ENCODE measurements at places on chromosomes 11 and 22.

DNA sequence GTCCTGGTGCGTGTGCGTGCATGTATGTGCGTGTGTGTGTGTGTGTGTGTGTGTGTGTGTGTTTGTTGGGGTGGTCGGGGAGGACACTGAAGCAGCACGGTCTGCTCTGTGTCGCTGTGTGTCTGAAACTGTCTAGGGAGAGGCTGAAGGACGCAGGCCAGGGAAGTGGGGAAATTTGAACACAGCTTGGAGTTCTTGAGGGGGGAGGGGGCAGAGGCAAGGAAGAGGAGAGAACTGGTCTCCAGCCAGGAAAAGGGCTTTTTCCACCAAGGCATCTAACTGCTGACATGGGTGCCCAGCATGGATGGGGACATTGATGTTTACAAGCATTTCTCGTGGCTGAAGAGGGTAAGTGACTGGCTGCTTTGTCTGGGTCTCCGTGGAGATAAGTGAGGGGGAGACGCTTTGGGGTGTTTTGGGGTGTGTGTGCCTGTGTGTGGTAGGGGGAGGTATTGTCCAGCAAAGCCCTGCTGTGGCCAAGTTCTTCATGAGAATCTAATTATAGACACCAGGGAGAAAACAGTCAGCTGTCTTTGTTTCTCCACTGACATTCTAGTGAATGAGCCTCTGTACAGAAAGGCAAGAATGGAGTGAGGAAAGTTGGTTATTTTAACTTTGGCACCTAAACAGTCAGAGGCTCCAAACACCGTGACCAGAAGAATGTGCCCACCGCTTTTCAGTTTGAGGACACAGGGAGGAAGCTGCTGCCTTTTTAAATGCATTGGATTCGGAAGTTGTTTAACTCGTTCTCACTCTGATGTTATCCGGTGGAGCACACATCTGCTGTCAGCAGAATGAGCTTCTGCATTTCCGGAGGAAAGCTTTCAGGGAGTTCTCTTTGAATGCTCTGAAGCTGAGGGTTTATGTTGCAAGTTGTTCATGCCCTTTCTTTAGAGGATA is 63.7 kb downstream of the PPFIBP2 start:
- DNase-seq = no peak

DNA sequence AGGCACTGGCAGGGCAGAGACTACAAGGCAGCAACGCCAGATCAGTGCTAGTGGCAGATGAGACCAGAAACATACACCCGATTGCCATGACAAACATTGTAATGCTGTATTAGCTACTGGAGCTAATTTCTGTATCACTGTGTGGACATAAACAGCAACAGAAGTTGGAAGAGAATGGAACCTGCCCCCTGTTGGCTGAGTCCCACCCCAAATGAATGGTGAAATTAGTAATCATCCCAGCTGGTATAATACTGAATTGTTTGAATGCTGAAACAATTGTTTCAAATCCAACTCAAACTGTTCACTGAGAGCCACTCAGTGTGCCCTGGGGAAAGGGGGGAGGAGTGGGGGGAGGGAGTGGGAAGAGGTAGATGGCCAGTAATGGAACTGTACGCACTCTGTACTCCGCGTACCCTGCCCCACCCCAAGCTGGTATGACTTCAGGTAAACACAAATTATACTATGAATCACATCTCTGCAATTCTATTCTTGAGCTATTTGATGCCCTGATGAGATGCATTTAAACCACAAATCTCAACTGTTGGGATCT is 11.2 kb upstream of the BIRC3 start:
- DNase-seq = no peak

DNA sequence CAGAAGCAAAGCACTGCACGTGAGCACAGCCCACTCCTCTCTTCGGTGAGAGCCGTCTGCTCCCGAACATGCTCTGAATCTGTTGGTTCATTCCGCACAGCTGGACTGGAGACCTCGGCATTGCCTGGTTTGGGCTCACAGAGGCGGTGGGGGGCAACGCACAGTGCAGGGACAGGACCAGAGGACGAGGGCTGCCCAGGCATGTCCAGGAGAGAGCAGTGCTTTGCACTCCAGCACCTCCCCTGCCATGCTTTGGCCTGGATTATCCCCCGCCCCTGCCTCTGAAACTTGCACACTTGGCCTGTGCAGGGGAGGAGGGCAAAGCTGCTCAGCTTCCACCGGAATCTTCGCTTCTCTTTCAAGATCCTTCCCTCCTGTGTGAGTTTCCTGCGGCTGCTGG is 536.5 kb downstream of the BRD1 start:
- no peak for DNase-seq

GRCh38 chr11:83819931-83820549 is 533.9 kb upstream of the CCDC90B start:
- no peak for DNase-seq

DNA sequence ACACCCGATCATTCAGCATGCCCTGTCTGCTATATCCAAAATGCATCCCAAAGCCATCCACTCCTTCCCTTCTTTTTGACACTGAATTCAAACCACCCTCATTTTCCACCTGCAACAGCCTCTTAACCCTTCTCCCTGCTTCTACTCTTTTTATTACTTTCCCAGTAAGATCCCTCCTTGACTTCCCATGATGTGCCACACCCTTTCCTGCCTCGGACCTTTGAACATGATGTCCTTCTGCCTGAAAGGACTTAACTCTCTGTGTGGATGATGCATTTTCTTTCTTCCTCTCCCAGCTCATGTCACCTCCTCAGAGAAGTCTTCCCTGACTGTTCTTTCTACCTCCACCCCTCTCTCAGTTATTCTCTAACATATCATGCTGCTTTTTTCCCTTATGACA is 36.5 kb downstream of the HTR3A start:
- DNase-seq = no peak

GRCh38 chr11:125603207-125603606 is 10.6 kb downstream of the STT3A start:
- DNase-seq = no peak

DNA sequence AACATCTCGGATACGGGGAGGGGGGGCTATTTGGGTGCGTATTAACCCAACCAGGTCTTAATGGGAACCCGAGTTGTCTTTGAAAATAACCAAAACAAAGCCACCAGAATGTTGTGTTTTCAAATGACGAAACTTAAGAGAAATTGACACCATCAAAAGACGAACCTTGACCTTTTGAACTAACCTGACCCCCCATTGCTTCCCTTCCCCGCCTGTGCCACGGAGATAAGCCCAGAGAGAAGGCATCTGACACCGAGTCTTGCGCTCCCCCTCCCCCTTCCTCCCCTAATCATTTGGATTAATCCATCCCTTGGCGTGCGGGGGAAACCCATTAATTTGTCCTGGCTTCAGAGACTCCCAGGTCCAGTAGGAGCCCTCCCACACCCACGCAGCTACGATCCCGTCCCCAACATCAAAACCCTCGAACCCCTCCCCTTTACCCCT is 4.5 kb upstream of the GCAT start:
- DNase-seq = no peak

DNA sequence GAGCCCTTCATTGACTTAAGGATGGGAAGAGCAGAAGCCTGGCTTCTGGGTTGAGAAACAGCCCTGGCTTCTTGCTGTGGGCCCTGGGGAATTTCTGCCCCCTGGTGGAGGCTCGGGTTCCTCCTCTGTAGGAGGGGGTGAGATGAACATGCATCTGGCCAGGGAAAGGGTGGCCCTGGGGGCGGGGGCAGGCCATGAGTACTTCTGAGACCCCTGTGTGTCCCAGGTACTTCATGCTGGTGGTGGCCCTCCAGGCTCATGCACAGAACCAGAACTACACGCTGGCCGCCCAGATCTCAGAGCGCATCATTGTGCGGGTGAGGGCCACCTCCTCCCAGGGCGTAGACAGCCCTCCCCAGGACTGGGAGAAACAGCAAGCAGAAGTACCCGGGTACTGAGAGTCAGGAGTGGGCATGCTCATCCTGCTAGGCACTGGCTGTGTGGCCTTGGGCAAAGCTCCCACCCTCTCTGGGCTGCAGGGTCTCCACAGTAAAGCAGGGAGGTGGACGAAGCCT is 15.8 kb downstream of the TMEM258 start:
- peak; percentile 35 for DNase-seq

GRCh38 chr22:38736257-38736570 is 19.6 kb downstream of the SUN2 start:
- DNase-seq = no peak

GRCh38 chr22:19507534-19507861 is 16.7 kb downstream of the CLDN5 start:
- no peak for DNase-seq
